A549 treated with CpdA at 1 μM for 4 hours (cell line): ENCODE measurements at places on chromosomes 1 and 21. TPM values are rescaled to one million over a fixed set of nuclear protein-coding genes. Genes with fewer than 3 reads are reported as not detected.

Gene HCRTR1
- total RNA-seq, result 0.07 to 0.08 TPM in 2 of 5 replicates, not detected in the others

Gene CLCNKA
- total RNA-seq, result 0.06 to 0.13 TPM (median 0.07 TPM) in 3 of 5 replicates, not detected in the others

Gene NR1I3
- 0.03 TPM in 1 of 5 replicates, not detected in the others for total RNA-seq

Gene LMX1A
- not detected in 5 replicates for total RNA-seq

Gene UBL4B
- not detected in 5 replicates for total RNA-seq

Gene FOXJ3
- total RNA-seq, result 16.6 to 20.9 TPM (median 18.1 TPM) in 5 replicates

Gene TDRD5
- total RNA-seq, result 0.01 to 0.09 TPM (median 0.05 TPM) in 3 of 5 replicates, not detected in the others

Gene KMO
- total RNA-seq, result 1.2 to 2.5 TPM (median 1.4 TPM) in 5 replicates

Gene CD2
- total RNA-seq, result not detected in 5 replicates

Gene TNFRSF4
- 0.07 to 0.23 TPM (median 0.13 TPM) in 4 of 5 replicates, not detected in the other for total RNA-seq

Gene OR2T2
- total RNA-seq, result not detected in 5 replicates

Gene TMPRSS2
- total RNA-seq, result 0.02 to 0.13 TPM (median 0.09 TPM) in 3 of 5 replicates, not detected in the others

Gene CENPL
- 10.2 to 12.4 TPM (median 11.4 TPM) in 5 replicates for total RNA-seq
